ENCODE measurements at places on chromosomes 2 and 18. TPM values are rescaled to one million over a fixed set of nuclear protein-coding genes. Genes with fewer than 3 reads are reported as not detected.

DNA sequence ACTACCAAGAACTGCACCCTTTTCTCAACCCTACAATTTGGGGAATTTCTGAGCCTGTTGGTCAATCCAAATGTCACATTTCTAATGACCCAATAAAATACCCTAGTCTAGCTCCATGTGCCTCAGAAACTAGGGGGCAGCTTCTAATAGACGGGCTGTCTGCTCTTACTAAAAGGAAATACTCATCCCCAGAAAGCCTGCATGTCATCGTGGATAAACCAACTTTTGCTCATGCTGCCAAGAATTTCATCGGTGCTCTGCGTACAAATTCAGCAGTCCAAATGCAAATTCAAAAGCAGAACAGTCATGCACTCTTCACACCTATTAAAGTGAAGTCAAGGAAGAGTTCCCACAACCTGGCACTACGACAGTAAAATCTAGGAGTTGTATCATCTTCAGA, 377.3 kb downstream of the LNPK start:
- no peak overlapping the region for H3K4me3 ChIP-seq
- no peak overlapping the region for H3K27ac ChIP-seq
- no peaks in the 10 kb centered on the region for H3K36me3 ChIP-seq
- DNase-seq = no peak
- no peaks in the 10 kb centered on the region for H3K27me3 ChIP-seq

DNA sequence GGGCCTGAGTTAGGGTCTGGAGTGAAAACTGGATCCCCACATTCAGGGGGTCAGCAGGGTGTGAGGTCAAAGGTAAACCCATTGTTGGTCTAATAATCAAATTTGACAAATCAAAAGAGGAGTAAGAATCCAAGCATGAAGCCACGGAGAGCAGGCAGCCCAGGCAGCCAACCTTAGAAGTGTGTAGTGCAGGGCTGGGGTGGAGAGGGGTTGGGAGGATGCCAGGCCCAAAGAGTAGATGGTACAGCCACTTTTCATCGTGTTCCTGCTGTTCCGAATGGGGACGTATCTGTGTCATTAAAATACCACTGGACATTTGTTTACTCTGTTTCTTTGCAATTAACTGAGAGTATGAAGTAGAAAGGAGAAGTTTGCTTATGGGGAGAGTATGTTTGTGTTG, 16.5 kb upstream of the SPTBN1 start:
- no peak overlapping the region for H3K27ac ChIP-seq
- H3K36me3 ChIP-seq = no peaks in the 10 kb centered on the region
- no peaks in the 10 kb centered on the region for H3K27me3 ChIP-seq

DNA sequence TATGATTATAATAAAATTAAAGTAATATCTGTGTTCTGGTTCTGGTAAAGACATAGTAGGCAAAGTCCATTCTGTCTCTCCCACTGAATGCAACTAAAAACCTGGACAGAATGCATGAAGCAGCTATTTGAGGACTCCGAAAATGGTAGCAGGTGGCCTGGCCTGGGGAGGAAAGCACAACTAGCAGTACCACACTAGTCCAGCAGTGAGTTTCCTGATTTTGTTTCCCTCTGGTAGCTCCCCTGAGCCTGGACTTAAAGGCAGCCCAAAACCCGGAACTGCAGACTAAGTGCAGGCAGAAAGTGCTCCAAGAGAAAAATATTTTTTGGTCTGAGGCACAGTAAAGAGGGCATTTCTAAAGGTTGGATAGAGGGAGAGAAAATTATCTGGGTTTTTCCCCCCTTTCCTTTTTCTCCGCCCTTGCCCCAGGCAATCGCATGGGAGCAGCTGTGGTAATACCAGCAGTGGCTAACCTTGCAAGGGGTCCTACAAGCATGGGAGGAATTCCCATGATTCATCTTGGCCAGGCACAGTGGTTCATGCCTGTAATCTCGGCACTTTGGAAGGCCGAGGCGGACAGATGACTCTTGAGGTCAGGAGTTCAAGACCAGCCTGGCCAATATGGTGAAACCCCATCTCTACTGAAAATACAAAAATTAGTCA, 32.3 kb downstream of the ASXL2 start:
- no peaks in the 10 kb centered on the region for H3K4me1 ChIP-seq
- H3K36me3 ChIP-seq = peaks cover 6% of the 10 kb centered on the region
- no peak overlapping the region for H3K27ac ChIP-seq
- H3K27me3 ChIP-seq = no peaks in the 10 kb centered on the region
- DNase-seq = no peak
- H3K4me3 ChIP-seq = no peak overlapping the region

DNA sequence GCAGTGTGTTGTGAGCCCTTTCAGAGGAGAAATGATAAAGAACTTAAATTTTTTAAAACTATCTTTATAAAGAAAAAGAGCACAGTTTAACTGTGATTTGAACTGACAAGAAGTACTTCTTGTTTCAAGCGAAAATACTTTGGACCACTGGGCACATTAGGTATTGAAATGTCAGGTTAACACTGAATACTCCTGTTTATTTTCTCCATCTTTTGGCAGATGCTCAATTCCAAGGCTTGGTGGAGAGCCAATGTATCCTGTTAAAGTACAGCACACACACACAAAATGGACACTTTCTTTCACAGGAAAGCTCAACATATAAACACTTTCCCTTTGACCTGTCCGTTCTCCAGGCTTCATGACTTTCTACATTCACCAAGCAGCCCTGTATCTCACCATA, 32.6 kb upstream of the SP3 start:
- H3K27me3 ChIP-seq = no peaks in the 10 kb centered on the region
- peak overlapping the region; percentile 1 for H3K27ac ChIP-seq
- no peak overlapping the region for H3K4me3 ChIP-seq
- H3K4me1 ChIP-seq = no peaks in the 10 kb centered on the region

GRCh38 chr2:220036431-220036830, 409.0 kb downstream of the SLC4A3 start:
- no peak overlapping the region for H3K4me3 ChIP-seq
- DNase-seq = no peak
- no peaks in the 10 kb centered on the region for H3K36me3 ChIP-seq
- no peaks in the 10 kb centered on the region for H3K4me1 ChIP-seq
- H3K27me3 ChIP-seq = no peaks in the 10 kb centered on the region

GRCh38 chr2:130759906-130760753, 4.8 kb downstream of the AMER3 start:
- no peak overlapping the region for H3K27ac ChIP-seq
- H3K36me3 ChIP-seq = no peaks in the 10 kb centered on the region
- peaks cover 11% of the 10 kb centered on the region for H3K27me3 ChIP-seq
- H3K4me1 ChIP-seq = no peaks in the 10 kb centered on the region

The IGFBP5 gene
- total RNA-seq = 68.2 TPM

The KCNIP3 gene
- total RNA-seq = 2.3 TPM

The HOXD3 gene
- 4.6 TPM for total RNA-seq
